ENCODE measurements at places on chromosomes 3 and 15. TPM values are rescaled to one million over a fixed set of nuclear protein-coding genes. Genes with fewer than 3 reads are reported as not detected.

Gene OIP5
- total RNA-seq: 7.3 TPM

Gene CFAP100
- not detected for total RNA-seq

Gene PPM1L
- under 0.01 TPM for total RNA-seq

Gene DIS3L
- 23.7 TPM for total RNA-seq

Gene ECE2
- not detected for total RNA-seq

Gene CHAC1
- 74.4 TPM for total RNA-seq

Gene GPR149
- total RNA-seq: not detected

Gene DNAJC13
- 51.5 TPM for total RNA-seq

Gene FETUB
- not detected for total RNA-seq

Gene GUCA1C
- not detected for total RNA-seq

Gene TGFBR2
- total RNA-seq: 188 TPM

Gene PEX5L
- total RNA-seq: not detected

Gene USP4
- 11.2 TPM for total RNA-seq

DNA sequence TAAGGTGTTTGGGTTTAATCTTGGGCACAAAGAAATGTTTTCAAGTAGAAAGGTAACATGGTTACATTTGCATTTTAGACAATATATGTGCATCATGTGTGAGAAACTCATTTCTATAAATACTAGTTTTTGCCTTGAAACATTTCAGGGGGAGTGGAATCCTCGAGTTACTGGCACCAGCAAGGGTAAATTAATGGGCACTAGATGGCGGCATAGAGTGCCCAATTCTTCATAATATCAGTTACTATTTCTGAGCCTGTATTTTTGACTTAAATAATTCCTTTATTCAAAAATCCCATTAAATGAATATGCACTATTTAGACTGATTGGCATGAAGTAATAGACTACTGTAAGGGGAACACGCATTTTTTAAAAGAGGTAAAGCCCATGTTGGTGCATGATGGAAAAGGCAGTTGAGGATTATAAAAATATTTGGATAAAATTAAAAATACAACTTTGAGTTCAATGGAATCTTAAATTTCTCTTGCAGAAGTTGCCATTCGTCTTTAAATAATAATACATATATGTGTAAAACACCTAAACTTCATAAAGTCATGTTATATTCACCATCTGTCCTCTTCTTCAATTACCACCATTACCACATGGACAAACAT is 106.3 kb downstream of the ZBTB20 start:
- DNase-seq: peak; percentile 73

- DNase-seq: peak; percentile 34
Measured at GRCh38 chr3:46979958-46980497, 562 bp downstream of the NBEAL2 start.

- DNase-seq: peak; percentile 34
Measured at GRCh38 chr15:91338766-91339165, 238.7 kb downstream of the SV2B start.

- DNase-seq: no peak
Measured at GRCh38 chr15:56053046-56053400, 59.6 kb upstream of the NEDD4 start.

DNA sequence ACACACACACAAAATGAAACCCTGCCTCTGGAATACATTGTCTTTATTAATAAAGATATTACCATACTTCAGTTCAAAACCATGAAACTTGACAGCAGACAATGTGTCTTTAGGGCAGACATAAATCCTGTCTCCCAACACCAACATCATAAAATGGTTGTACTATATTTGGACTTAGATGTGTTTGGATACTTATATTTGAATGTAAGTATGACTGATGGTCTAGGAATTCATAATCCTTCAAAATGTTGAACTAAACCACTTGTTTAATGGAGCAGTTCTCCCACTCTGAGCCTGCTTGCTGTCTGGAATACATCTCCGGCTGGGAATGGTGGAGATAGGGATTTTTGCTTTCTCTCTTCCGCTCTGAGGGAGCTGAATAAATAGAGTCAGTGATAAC is 10.6 kb downstream of the FBN1 start:
- DNase-seq: peak; percentile 43

GRCh38 chr3:40618158-40618557 is 93.4 kb downstream of the ZNF621 start:
- DNase-seq: no peak

GRCh38 chr3:179651687-179652446 is 973 bp upstream of the USP13 start:
- DNase-seq: no peak

DNA sequence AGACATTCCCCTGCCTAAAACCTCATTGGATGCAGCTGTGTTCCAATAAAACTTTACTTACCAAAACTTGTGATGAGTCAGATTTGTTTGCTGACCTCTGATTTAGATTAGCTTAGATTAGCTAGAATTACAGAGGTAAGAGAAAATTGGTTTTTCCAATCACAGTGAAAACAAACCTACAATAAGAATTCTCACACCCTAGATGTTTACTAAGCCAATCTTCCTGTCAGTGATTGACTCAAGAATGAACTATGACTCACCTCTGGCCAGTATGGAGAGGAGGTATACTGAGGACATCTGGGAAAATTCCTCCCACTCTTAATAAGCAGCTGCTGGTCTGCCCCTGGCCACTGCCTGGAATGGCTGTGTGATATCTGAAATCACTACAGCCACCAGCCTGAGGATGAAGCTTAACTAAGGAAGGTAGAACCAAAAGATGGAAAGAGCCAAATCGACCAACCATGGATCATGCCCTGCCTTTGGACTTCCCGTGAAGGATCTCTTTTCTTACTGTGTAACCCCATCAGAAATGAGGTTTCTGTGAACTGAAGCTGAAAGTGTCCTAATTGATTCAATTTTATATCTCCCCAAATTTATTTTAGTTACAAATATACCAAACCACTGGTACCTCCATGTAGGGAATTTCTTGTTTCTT is 19.0 kb upstream of the GHSR start:
- DNase-seq: peak; percentile 60

- peak; percentile 45 for DNase-seq
Measured at GRCh38 chr3:31364188-31364587, 168.5 kb upstream of the STT3B start.

DNA sequence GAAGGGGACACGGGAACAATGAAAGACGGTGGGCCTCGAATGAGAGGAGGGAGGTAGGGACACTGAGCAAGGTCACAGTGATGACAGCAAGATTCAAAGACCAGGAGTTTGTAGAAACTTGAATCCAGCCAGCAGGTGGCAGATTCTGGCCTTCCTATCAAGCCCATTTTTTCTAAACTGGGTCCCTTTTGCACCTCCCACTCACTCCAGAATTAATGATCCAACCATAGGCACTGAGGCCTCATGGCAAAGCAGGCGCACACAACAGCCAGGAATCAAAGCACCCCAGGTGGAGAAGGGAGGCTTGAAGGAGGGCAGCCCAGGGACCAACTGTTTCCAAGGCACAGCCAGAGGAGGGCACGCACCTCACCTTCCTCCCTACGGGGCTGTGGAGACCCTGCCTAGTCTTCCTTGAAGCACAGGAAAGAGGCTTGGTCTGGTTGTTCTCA is 90.2 kb downstream of the ANP32A start:
- peak; percentile 68 for DNase-seq

DNA sequence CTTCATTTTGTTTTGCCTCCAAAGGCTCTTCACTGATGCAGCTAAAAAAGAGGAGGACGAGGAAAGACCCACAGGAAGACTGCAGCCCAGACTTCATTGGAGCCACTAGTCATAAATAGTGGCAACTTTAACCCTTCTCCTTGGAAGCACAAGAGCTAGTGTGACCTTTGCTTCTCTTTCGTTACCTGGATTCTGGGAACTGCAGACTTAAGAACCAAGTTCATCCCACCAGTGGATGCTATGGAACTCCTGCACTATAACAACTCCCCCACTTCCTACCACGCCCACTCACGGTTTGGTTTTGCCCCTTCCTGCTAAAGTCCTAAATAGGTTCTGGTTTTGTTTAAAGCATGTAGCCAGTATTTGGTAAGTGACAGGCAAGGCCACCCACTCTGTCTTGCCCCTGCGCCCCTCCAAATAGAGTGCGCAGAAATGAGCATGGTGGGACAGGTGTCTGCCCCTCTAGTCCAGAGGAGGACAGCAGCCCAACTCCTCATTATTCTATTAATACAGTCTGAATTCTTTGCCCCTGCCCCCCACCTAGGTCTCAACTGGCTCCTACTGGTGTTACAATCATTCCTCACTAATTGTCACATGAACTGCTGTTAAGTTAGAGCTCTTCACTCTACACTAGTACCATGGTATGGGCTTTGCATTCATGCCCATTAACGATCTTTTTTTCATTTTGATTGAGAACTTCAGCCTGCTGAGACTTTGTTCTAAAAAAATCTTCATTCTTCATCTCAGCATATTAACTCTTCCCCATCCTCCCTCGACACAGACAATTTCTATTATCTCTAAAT is 504.6 kb downstream of the FOXP1 start:
- DNase-seq: no peak

DNA sequence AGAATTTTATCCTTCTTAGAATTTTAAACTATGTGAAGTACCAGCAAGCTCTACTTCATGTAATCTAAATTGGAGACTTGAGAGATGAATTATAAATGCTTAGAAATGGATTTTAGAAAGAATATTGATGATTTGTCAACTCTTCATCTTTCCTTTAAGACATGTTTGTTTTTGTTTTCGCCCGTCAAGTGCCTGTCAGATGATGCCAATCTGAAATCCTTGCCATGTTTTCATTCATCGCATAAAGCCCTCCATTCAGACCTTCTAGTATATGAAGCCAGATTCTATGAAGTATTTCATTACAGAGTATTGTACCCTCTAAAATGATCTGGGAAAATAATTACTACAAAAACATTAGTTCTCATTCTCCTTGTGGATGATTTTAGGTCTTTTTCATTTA is 223.2 kb upstream of the SOX2 start:
- no peak for DNase-seq

Measured in GM23248 (cell line).